ENCODE measurements at places on chromosomes 12 and 14.

DNA sequence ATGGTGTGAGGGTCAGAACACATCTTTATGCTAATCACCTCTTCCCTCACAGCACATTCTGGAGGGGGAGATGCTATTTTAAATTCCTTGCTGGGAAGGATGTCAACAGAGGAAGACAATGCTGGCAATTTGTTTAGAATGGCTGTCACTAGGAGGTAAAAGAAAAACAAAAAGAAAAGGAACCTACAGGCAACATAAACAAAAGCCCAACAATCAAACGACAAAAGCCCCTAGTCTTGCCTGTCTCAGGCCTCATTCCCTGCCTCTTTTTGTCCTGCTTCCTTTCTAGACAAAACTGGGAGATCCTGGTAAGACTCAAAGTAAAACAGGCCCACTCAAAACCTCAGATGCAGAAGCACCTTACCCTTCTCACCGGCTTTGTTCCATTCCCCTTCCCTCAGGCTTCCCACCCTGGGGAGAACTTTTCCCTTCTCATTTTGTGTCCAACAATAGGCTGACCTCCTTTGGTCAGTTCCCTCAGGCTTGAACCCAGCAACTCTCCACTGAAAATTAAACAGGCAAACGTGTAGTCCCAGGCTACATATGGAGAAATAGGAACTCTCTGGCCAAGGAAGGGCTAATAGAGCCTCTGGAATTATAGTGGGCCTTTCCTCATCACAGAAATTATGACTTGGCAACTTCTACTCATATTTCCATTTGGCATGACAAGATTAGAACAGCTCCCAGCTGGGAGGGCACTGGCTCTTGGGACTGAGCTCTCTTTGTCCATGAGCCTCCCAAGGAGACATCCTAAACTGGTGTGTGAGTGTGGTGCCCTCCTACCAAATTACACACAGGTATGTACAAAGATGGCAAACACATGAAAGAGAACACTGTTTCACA, 193.0 kb downstream of the MON2 start:
- DNase-seq, result no peak

GRCh38 chr14:97106166-97106565, 309.0 kb downstream of the VRK1 start:
- no peak for DNase-seq

- no peak for DNase-seq
These were observed 248.5 kb upstream of the FBXO33 start for GRCh38 chr14:39680777-39681176.

DNA sequence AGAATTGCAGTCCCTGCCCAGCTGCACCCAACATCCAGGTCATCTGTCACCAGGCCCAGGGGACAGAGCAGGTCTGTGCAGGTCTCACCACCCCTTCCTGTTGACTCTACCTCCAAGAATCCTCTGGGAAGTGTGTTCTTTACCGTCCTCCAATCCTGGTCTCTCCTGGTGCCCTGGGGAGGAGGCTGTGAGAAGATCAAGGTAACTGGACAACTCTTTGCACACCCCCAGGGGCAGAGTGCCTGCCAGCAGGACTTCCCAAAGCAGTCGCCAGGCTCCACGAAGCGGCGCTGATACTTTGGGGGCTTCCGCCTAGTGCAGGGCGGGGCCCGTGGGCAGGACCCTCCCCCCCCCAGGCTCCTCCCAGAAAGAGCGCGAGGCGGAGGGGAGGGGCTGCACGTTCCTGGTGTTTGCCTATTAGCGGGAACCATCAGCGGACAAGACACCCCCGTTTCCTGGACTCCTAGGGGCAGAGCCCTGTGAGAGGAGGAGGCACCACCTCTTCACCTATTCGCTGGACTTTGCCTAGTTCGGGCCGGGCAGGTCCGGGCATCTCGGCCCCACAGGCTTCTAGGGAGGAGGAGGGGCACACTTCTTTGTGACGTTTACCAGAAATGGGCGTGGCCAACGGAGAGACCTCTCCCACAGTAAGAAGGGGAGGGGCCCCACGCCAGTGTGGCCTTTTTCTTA, 918.0 kb downstream of the AACS start:
- peak; percentile 49 for DNase-seq

DNA sequence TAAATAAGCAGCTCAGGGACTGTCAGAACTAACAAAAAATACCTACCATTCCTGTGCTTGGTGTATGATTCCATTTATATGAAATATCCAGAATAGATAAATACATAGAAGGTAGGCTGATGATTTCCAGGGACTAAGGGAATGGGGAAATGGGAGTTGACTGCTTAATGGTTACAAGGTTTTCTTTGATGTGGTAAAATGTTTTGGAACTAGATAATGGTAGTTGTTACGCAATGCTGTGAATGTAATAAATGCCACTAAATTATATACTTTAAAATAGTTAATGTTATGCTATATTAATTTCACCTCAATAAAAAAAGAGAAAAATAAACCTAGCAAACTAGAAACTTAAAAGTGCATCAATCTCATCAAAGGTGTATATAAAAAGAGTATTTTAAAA, 41.1 kb downstream of the CEP83 start:
- DNase-seq, result no peak

DNA sequence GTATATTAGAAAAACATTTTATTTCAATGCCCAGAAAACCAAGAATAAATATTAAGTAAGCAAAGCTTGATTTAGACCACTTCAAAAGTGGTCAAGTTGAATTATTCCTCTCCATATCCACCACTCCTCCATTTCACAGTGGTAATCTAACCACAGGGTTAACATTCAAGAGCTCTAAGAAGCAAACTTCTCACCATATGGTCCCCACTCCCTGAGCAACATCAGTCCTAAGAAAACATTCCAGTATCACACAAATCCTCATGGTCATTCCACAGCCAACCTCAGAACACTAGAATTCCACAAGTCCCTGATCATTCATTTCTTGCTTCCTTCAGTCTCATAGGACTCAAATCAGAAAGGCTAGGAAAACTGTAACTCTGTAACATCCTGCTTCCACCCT, 47.9 kb downstream of the ST8SIA1 start:
- DNase-seq, result no peak

- peak; percentile 63 for DNase-seq
These were observed 36.3 kb upstream of the HECTD1 start for GRCh38 chr14:31243860-31244259.

Data from activated effector memory CD4-positive, alpha-beta T cell treated with anti-CD3 and anti-CD28 coated beads, Interleukin-2, amount 50 U/mL, for 16 hours (primary cell).